ENCODE measurements at places on chromosomes 3 and 15.

DNA sequence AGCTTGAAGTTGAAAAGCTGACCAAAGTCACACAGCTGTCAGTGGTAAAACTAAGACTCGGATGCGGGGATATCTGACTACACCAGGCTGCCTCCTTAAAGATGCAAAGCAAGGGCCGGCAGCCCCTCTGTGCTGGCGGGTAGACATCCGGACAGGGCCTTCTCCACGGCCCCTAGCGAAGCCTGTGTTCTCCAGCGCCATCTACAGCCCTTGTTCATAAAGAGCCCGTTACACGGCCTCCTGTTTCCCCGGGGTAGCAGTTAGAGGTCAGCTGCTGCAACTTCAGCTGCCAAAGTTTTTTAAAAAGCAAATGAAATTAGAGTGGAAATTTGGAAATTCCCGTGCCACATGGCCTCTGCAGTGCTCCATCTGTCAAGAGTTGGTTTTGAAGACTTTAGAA lies 383.0 kb downstream of the TBL1XR1 start:
- DNase-seq: no peak

GRCh38 chr3:122942239-122942638 lies 85.3 kb downstream of the SEMA5B start:
- DNase-seq: no peak

- DNase-seq: no peak
Measured at GRCh38 chr3:111737706-111738086, 121.4 kb upstream of the PHLDB2 start.

- peak; percentile 72 for DNase-seq
Measured at GRCh38 chr3:184145111-184145524, 10.0 kb downstream of the EIF2B5 start.

DNA sequence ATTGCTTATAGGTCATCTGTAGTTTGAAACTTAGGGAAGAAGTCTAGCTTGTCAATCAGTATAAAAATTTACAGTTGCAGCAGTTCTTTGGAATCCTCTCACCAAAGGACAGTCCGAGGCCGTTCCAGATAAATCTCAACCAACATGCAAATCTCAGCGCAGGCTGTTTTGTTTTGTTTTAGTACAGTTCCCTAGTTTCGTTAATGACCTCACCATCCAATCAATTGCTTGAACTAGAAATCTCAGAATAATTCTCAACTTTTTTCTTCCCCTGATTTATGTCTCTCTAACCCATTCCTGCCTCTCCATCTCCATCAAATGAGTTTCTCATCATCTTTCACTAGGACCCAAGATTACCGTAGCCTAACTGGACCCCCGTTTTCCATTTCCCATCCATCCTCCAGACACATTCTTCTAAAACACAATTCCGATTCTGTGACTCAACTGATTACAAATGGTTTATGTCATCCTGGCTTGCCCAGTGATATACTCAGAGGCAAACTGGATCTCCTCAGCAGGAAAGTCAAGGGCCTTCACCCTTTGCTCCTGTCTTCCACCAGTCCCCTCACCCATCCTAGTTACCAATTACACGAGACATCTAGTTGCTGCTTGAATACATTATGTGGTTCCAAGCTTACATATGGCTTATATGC lies 1.3 kb downstream of the SMCO1 start:
- no peak for DNase-seq

DNA sequence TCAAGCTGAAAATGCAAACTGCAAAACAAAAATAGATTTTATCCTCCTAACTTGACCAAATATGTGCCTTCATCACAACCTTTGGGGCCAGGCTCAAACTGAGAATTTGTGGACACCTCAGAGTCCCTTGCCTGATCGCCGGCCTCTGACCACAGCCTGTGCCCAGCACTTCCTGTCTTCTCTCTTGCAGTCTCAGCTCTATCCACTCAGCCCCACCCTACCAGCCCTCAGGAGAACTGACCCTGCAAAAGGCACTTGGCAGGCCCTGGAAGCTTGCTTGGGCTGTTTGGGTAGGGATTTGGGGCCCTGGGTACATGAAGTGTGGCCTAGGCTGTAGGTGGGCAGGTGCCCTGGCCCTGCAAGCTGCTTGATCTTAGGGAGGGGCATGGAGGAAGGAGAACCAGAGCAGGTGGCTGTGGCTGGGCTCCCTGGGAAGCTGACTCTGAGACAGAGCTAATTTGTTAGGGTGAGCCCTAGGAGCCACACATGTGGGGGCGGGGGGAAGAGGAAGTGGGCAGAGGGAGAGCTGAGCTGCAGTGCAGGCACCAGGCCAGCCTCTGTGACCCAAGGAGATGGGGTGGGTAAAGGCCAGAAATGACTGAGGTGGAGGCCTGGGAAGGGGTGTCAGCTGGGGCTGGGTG lies 8.6 kb downstream of the CLEC3B start:
- no peak for DNase-seq

- DNase-seq: no peak
Measured at GRCh38 chr3:100893590-100893989, 99.6 kb downstream of the ABI3BP start.

DNA sequence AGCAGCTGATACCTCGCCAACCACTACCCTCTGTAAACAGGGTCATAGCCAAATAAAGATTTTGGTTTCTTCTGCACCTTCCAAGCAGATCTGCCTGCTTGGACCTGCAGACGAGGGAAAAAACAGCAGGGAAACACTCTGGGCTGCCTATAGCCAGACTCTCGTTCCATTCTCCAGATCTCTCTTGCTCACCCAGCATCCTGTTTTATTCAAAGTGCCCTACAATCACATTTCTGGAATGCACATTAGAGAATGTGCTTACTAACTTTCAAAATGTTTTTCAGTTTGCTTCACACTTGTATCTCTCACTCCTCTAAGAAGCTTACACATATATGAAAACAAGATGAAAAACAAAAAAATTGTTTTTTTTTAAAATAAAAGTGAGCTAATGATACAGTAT lies 71.4 kb downstream of the MLH1 start:
- no peak for DNase-seq

DNA sequence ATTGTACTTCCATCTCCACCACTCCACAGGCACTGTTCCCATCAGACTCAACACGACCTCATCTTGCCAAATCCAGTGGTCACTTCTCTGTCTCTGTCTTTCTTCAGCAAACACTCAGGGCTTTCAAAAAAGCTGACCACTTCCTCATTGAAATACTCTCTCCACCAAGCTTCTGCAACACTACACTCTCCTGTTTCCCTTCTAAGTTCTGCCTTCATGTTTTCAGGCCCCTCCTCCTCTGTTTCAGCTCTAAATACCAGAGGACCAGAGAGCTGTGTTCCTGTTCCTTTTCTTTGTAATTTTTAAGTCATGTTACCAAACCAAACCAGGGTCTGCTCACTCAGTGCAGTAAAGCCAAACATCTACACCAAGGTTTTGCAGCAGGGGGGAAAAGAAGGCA lies 33.8 kb upstream of the ACP3 start:
- no peak for DNase-seq

GRCh38 chr3:102419786-102420185 lies 15.0 kb upstream of the ZPLD1 start:
- no peak for DNase-seq

GRCh38 chr15:25676070-25676469 lies 187.1 kb downstream of the ATP10A start:
- no peak for DNase-seq

DNA sequence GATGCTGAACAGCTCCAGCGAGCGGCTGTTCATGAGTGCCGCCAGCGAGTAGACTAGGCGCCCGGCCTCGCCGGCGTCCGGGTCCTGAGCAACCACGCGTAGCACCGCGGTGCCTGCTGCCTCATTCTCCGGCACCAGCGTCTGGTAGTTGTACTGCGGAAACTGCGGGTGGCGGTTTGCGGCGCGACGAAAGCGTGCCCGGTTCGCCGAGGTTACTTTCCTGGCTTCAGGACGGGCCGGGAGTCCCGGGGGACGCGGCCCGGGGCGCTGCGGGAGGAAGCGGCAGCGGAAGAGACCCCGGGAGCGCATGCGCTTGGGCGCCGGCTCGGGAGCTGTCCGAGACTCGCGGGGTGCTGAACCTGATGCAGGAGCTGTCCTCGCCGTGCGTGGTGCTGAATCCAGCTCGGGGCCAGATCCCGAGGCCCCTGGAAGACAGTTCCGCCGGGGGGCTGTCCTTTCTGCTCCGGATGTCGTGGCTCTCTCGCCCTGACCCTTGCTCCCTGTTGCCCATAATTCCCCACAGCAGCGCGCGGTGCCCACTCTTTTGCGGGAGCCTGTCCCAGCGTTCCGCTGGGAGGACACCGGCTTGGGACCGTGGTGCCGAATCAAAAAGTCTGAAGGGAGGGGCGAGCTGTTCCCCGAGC lies 1.1 kb downstream of the CELSR3 start:
- DNase-seq: peak; percentile 50

GRCh38 chr3:179266701-179267211 lies 15.8 kb upstream of the KCNMB3 start:
- no peak for DNase-seq

GRCh38 chr3:133866141-133866540 lies 29.5 kb downstream of the RAB6B start:
- no peak for DNase-seq

- no peak for DNase-seq
Measured at GRCh38 chr3:156787926-156788663, 38.1 kb upstream of the LEKR1 start.

- no peak for DNase-seq
Measured at GRCh38 chr15:96222981-96223380, 107.5 kb upstream of the NR2F2 start.

DNA sequence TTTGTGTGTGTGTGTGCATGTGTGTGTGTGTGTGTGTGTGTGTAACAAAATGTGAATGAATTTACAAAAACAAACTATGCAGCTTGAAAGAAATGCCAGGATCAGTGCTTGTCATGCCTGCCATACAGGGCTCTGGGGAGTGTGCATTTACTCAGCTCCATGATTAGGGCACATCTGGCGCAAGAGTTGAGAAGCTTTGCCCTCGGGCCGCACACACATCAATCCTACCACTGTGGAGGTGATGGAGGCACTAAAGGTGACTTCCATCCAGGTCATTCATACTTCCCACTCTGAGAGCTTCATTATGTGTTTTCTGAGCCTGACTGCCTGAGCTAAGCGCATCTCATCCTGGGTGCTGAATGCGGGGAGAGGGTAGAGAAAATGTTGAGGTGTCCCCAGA lies 72.0 kb upstream of the ZBED2 start:
- DNase-seq: no peak

DNA sequence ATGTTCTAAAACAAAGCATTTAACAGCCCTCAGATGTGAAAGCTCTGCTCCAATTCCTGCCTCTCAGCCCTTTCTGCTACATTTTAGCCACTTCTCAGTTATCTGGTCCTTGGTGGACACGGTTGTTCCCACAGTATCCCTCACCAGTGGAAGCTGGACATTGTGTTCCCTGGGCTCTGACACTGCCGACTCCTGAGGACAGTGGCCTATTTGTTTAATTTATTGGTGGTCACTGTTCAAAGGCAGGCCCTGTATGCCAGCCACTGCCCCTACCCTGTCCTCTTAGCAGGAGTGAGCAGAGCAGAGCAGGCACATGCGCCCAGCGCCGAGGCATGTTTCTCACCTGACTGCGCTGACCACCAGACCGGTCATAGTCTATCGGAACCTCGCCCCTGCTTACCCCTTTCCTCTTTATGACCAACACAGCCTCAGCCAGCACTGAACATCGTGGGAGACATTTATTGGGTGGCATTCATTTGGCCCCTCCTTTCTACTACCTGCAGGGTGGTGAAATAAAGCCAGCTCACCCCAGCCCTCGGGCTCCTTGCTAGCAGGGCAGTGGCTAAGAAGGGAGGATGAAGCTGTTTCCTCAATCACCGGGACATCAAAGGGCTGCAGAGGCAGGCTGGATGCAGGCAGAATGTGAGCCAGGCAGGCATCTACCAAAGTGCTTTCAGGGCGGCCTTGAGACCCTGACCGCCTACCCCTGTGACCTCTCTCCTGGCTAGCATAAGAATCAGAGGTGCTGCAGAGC lies 54.3 kb upstream of the HACD2 start:
- DNase-seq: no peak

GRCh38 chr3:103388214-103388613 lies 953.4 kb downstream of the ZPLD1 start:
- no peak for DNase-seq

DNA sequence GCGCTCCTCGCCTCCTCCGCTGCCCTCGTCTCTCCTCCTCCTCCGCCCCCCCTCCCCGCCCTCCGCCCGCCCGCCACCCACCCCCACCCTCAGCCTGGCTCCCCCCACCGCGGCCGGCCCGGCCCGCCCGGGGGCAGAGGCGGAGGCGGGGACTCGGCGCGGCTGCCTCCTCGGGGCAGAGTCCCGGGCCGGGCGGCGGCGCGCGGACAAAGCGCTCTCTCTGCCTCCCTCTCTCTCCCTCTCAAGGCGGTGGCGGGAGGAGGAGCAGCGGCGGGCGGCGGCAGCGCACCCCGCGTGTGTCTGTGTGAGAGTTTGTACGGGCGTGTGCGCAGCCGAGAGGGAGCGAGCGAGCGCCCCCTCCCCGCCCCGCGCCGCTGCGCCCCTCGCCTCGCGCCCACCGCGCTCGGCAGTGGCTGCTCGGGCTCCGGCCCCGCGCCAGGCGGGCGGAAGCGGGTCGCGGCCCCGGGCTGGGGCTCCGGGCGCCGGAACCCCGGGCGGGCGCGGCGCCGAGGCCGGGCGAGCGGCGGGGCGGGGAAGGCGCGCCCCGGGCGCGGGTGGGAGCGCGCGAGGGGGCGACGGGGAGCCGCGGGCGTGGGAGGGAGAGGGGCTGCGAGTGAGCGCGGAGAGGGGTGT lies at the start of gene IGF2BP2:
Gene IGF2BP2, minus strand, starts transcription at position 37 of the 633 bp plus-strand sequence. CDS start 82 bp downstream, outside the sequence.
- peak; percentile 79 for DNase-seq

DNA sequence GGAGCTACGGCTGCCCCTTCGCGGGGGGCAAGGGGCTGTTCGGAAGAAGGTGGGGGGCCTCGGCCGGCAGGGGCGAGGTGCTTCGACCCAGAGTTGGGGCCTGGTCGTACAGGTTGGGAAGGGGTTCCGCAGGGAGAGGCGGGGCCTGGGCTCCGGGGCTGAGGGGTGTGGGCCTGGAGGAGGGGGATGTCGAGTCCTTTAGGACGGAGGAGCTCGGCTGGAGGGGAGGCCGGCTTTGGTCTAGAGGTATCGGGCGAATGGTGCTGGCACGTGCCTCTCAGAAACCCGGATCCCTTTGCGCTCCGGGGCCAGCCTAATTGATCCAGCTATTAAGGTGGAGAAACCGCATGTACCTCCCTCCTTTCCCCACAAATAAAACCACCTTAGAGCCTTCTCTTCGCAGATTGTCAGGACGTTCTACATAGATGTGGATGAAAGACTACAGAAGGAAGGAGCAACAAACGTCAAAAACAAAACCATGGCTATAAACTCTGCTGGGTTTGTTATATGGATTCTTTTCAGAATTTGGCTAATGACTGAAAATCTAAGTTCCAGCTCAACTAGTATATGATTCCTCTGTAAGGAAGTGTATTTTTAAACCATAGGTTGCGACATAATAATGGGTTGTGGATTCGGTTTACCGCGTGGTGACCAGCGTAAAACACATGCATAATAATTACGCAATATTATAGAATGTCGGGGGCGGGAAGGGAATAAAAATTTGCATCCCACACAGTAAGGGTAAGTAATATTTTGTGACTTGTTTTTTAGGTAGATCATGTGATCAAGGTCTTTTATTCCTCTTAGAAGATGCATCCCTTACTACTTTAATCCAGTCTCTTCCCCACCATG lies 644 bp upstream of the NGLY1 start:
- peak; percentile 58 for DNase-seq

DNA sequence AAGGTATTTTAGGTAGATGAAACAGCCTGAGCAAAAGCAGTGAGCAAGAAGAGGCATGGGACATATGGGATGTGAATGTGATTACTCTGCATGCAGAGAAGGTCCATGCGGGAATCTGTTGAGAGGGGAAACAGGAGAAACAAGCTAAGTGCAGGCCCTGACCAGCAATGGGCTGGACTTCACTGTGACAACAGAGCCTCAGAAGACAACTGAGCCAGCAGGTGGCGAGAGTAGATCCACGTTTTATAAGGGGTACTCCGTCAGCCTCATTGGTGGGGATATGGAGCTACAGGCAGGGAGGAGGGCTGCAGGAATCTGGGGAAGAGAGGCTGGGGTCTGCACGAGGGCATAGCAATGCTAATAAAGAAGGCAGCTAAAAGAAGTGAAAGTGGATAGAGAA lies 405.9 kb upstream of the LMCD1 start:
- DNase-seq: no peak

All from hematopoietic multipotent progenitor cell treated with erythropoietin and hydrocortisone succinate and interleukin-3 and kit ligand, for 17 days (in vitro differentiated cells).